ENCODE measurements at places on chromosomes 4 and X.

DNA sequence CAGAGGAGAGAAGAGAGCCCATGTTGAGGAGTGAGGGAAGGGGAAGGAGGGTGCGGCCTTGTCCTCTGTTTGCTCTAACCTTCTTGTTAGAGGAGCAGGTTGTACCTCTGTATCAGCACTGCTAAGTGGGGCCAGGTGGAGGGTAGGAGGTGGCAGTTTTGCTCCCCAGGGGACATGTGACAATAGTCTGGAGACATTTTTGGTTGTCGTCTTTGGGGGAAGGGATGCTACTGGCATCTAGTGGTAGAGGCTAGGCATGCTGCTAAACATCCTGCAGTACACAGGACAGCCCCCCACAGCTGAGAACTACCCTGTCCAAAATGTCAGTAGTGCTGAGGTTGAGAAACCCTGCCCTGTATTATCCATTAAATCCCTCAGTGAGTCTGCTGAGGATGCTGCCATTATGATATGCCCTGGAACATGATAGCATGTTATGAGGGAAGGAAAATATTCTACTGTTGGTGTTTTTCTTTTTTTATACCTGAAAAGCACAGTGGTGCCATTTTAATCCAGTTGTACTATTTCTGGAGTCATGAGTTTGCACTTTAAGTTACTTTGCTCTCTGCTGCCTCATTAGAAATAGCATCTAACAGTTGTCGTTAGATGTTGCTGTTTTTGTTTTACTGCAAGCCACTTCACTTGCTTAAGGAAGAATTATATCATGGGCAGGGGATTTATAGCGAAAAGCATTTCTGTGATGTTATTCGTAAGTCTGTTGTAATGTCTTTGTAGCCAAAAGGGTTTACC, 90.6 kb downstream of the LRP2BP start:
- no peak for DNase-seq

DNA sequence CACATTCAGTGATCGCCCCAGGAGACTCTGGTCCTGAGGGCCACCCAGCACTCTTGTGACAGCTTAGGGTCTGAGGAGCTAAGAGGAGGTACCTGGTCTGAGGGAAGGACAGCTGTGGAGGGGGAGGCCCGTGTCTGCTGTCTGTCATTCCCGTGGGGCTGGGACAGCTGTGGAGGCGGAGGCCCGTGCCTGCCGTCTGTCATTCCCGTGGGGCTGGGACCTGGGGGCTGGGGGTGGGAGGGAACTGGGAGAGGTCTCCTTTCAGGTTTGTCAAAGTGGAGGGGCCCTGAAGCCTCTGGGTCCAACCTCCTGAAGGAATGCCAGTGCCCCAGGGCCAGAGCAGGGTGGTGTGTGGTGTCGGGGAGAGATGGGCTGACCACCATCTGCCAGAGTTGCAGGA, 45.0 kb upstream of the ADRA2C start:
- DNase-seq: no peak

DNA sequence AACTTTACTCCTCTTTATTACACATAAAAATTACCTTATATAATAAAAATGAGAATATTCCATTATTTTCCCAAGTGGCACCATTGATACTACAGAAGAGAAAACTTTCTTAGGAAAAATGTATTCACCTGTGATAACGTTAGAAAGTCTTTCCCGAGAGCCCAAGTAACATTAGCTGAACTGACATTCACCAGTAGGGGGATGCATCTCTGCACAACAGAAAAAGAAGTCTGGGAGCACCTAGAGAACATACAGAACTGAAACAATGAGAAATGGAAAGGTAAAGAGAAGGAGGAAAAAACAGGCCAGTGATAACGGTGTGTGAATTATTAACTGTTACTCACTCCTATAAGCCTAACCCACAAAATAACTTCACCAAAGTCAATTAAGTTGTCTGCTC, 423.3 kb downstream of the CENPC start:
- no peak for DNase-seq

DNA sequence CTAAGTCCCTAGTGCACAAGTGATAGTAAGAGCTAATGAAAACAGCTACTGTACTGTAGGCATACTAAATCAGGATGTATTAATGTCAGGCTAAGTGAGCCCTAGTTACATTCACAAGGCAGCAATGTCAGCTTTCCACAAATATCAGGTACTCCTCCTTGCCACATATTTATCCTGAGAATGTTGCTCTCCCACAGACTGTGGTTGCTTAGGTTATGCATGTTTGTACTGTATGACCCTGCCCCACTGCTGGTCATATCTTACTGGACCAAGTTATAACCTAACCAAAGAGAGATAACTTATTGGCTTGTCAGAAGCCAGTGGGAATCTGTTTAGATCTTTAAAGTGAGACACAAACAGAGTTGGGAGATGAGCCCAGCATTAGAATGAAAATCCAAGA, 241.0 kb downstream of the SLC39A8 start:
- no peak for DNase-seq

GRCh38 chr4:15958562-15958961, 4.4 kb downstream of the FGFBP2 start:
- DNase-seq: no peak

All from stimulated activated CD8-positive, alpha-beta memory T cell treated with anti-CD3 and anti-CD28 coated beads, Interleukin-7, amount 100 ng/mL, for 1 hour (primary cell).